NCI-H2171 treated with DMSO at 0.1 percent for 48 hours (cell line): ENCODE measurements at places on chromosomes 16 and 17.

- DNase-seq: peak; percentile 2
These were observed 1.2 kb upstream of the CCDC42 start for GRCh38 chr17:8745586-8746500.

- DNase-seq: no peak
These were observed 31.9 kb upstream of the HEATR6 start for GRCh38 chr17:60110586-60110985.

DNA sequence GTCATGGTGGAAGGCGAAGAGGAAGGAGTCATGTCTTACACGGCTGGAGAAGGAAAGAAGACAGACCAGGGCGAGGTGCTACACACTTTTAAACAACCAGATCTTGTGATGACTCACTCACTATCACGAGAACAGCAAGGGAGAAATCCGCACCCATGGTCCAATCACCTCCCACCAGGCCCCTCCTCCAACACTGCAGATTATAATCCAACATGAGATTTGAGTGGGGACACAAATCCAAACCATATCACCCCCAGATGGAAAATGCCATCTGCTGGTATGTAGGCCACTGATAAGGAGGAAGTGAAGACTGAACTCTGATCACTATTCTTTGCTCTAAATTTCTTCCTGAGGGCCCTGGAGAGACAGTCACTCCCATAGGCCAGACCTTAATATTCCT, 7.5 kb upstream of the ITGAX start:
- no peak for DNase-seq

GRCh38 chr17:50196826-50197225, 4.6 kb downstream of the COL1A1 start:
- DNase-seq: no peak

GRCh38 chr17:17849147-17849820, 12.5 kb upstream of the SREBF1 start:
- DNase-seq: peak; percentile 47

- DNase-seq: no peak
These were observed 53.7 kb upstream of the GSG1L start for GRCh38 chr16:28117168-28117565.

- DNase-seq: peak; percentile 23
These were observed 43.3 kb downstream of the PGS1 start for GRCh38 chr17:78421534-78422266.

- DNase-seq: no peak
These were observed 12.2 kb upstream of the ATP2C2 start for GRCh38 chr16:84356176-84356575.

DNA sequence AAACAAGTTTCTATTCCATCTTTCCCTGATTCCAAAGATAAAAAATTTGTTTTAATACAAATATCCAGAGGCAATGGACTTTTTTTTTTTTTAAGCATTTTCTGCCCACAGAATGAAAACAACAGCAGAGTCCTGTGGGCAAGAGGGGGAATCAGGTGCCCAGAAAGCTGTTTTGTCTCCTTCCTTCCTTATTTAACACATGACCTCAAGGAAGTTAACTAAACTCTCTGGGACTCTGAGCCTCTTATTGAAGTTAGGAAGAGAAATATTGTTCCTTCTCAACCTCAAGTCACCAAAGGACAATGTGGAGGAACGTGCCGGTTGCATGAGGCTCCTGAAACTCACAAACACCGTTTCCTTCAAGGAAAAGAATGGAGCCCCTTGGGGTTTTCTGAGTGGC, 34.9 kb downstream of the LITAF start:
- no peak for DNase-seq

DNA sequence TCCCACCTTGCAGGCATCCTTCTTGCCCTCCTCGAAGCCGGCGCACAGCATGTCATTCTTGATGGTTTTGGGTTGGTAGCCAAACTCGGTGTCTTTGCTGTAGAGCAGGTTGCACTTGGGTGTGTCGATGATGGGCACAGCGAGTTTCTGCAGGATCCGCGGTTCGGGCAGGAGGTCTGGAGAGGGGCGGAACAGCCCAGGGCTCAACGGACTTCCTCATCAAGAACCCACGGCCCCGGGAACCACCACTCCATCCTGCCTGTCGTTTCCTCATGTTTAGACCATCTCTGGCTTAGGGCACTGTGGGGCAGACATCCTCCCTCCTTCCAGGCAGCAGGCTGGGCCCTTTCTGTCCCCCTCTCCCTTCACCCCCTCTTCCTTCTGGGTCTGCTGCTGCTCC, 6.5 kb downstream of the PRSS27 start:
- no peak for DNase-seq

GRCh38 chr17:48928876-48929811, 15.5 kb downstream of the SNF8 start:
- DNase-seq: no peak

DNA sequence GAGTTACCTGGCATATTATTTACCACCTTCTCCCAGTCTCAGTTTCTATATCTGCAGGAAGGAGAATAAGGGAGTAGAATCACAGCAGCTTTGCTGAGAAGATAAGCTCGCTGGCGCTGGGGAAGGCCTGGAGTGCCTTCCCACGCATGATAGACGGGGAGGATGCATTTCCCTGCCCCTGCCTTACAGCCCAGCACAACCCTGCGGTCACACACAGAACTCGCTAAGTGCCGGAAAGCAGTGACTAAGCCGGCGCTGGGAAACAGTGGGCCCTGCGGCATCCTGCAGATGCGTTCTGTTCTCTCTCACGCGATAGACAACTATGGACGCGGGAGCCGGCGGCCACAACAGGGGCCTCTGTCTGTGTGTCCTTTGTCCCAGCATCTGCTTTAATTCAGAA, 4.8 kb downstream of the CA5A start:
- no peak for DNase-seq

DNA sequence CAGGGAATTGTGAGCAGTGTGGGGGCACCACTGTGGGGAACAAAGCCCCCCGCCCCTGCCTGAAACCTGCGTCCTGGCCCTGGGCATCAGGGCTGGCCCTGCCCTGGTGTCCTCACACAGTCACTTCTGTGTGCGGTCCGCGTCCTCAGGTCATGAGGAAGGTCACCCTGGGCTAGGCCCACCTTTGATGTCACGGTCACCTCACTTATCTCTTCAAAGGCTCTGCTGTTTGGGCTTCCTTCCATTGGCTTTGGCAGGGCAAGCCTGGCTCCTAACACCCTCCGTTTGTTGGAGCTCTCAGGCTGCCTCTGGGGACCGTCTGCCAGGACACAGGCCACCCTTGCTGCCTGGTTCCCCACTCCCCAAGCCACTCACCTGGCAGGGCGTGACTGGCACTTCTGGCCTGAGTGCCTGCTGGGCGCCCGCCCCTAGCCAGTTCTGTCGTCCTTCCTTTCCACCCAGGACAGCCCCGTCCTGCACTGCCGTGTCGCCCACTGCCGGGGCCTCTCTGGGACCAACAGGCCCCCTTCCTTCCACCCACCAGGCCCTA, 8.8 kb downstream of the CENPX start:
- DNase-seq: no peak

- DNase-seq: no peak
These were observed 11.4 kb downstream of the C16orf95 start for GRCh38 chr16:87305505-87306391.

GRCh38 chr16:24511792-24512191, 27.6 kb upstream of the RBBP6 start:
- no peak for DNase-seq

DNA sequence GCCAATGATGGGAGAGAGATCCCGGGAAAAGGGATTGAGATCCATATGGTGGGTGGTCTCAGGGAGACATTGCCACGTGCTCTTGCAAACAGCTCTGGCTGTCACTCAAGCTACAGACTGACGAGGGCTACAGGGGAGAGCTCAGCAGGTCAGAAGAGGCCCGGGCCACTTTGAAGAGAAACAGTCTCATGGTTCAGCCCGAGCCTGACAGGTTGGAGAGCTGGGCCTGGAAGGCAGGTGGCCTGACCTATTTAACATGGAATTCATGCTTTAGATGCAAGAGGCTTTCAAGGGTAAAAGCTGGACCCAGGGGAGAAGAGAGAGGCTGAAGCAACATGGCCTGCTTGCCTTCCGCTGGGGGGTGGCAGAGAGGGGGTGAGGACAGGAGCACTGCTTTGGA, 81.0 kb upstream of the BRD7 start:
- DNase-seq: no peak
